ENCODE measurements at places on chromosomes 5 and 9.
A peak's percentile ranks its signal among the peaks of the same experiment; 100 is the strongest.

DNA sequence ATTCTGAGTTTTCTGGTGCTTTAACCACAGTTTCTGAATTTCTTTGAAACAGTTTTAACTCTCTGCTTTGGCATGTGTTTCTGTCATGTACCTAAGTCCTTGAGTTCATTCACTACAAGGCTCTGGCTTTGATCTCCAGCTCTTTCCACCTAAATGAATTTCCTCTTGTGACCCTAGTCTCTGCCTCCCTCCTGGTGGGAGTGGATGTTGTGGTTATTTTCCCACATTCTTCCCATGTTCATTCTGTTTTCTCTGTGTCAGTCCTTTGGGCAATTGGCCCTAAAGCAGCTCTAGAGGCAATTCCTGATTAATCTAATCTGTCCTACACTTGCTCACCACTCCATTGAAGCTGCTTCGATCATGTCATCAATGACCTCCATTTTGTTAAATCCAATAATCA is 28.4 kb upstream of the DPYSL3 start:
- no peak for DNase-seq
- no peaks in the 10 kb centered on the region for H3K36me3 ChIP-seq
- H3K4me1 ChIP-seq: no peaks in the 10 kb centered on the region
- H3K27ac ChIP-seq: no peak overlapping the region

GRCh38 chr5:133907075-133907474 is 61.4 kb downstream of the C5orf15 start:
- no peaks in the 10 kb centered on the region for H3K36me3 ChIP-seq
- no peak for DNase-seq
- no peak overlapping the region for H3K4me3 ChIP-seq
- no peaks in the 10 kb centered on the region for H3K4me1 ChIP-seq
- H3K27ac ChIP-seq: no peak overlapping the region

DNA sequence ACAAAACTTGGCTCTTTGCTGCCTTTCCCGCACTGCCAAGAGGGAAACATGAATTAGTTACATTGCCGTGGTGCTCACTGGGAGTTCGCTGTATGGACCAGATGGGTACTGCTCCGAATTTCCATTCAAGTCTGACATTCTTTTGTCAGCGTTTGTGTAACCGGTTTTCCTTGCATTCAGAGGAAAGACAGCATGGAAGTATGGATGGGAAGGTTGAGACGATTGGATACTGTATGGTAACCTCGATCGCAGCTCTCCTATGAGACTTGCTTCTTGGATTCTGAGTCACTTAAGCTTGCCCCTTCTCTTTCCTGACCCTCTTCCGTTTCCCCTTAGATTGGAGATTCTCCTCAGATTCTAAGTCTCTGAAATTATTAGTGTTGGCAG is 625 bp upstream of the UBLCP1 start:
- peak overlapping the region; percentile 94 for H3K4me3 ChIP-seq
- peak overlapping the region; percentile 32 for H3K27ac ChIP-seq
- DNase-seq: peak; percentile 48
- H3K36me3 ChIP-seq: peaks cover 5% of the 10 kb centered on the region

GRCh38 chr5:72265032-72265877 is 54.8 kb downstream of the MRPS27 start:
- H3K4me1 ChIP-seq: no peaks in the 10 kb centered on the region
- H3K27me3 ChIP-seq: no peaks in the 10 kb centered on the region
- H3K4me3 ChIP-seq: no peak overlapping the region

DNA sequence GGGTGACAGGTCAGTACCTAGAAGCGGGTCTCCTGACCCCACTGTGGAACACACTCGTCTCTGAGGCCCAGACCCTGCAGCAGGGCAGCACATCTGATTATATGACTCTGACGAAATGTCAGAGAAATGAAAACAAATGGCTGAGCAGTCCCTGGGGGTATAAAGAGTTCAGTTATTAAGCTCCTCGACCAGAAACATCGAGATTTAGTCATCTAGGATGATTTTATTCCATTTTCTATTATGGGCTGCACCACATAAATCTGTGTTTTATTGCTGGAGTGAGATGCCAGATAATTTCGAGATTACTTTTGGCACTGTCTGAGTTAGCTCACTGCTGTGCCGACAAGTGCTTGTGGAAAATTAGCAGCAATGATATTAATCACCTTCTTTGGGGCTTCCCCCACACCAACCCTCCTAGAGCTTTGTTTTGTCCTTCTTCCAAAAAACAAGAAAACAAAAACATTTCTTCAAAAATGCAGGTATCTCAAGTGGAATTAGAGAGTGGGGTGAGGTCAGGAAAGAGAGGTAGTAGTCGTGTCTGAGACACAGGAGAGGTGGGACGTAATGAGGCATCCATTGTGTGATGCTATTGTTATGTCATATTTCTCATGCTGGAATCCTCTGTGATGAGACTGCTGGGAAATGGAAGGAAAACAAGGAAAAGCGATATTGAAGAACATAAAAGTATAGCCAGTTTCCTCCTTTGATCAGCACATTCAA is 495.5 kb downstream of the DMAC1 start:
- no peak overlapping the region for H3K27ac ChIP-seq
- H3K36me3 ChIP-seq: no peaks in the 10 kb centered on the region
- no peaks in the 10 kb centered on the region for H3K4me1 ChIP-seq
- DNase-seq: no peak
- H3K4me3 ChIP-seq: no peak overlapping the region

- H3K27me3 ChIP-seq: no peaks in the 10 kb centered on the region
- peak within 1 kb of the TSS; percentile 90 for H3K27ac ChIP-seq
- no peaks in the 10 kb centered on the region for H3K4me1 ChIP-seq
- H3K36me3 ChIP-seq: peaks cover 33% of the 10 kb centered on the region
- DNase-seq: peak; percentile 97
- H3K4me3 ChIP-seq: peak within 1 kb of the TSS; percentile 86
Measured at GRCh38 chr5:181260720-181261319, at the start of gene TRIM52. Gene TRIM52, minus strand, starts transcription at chr5:181261143. Its CDS starts 330 bp downstream, at chr5:181260813.

- H3K36me3 ChIP-seq: no peaks in the 10 kb centered on the region
- H3K27ac ChIP-seq: no peak overlapping the region
- no peaks in the 10 kb centered on the region for H3K4me1 ChIP-seq
- no peak for DNase-seq
Measured at GRCh38 chr9:15670894-15671293, 118.1 kb downstream of the CCDC171 start.

- no peak overlapping the region for H3K27ac ChIP-seq
- H3K27me3 ChIP-seq: peaks cover 24% of the 10 kb centered on the region
- DNase-seq: no peak
- no peaks in the 10 kb centered on the region for H3K36me3 ChIP-seq
Measured at GRCh38 chr5:61280761-61281427, 51.2 kb upstream of the ZSWIM6 start.

GRCh38 chr9:78325343-78325742 is 28.4 kb downstream of the PSAT1 start:
- DNase-seq: no peak
- no peaks in the 10 kb centered on the region for H3K27me3 ChIP-seq
- H3K4me1 ChIP-seq: no peaks in the 10 kb centered on the region
- no peak overlapping the region for H3K4me3 ChIP-seq

DNA sequence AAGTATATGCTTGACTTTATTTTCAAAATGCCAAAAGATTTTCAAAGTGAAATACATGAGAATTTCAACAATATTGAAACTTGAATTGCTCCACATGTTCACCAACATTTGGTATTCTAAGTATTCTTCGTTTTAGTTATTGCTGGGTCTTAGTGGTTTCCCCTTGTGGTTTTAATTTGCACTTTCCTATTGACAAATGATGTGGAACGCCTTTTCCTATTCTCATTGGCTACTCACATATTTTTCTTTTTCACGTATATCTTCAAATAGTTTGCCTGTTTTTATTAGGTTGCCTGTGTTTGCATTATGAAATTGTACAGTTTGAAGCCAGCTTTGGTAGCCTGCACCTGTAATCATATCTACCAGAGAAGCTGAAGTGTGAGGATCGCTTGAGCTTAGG is 405.7 kb upstream of the IRX2 start:
- H3K4me3 ChIP-seq: no peak overlapping the region
- H3K27ac ChIP-seq: no peak overlapping the region
- no peak for DNase-seq
- no peaks in the 10 kb centered on the region for H3K27me3 ChIP-seq
- H3K36me3 ChIP-seq: no peaks in the 10 kb centered on the region
- no peaks in the 10 kb centered on the region for H3K4me1 ChIP-seq
